ENCODE measurements at places on chromosomes 16 and 17. TPM values are rescaled to one million over a fixed set of nuclear protein-coding genes. Genes with fewer than 3 reads are reported as not detected.

The BLTP2 gene
- 174 TPM for total RNA-seq

The TBX21 gene
- total RNA-seq: not detected

The MYH13 gene
- total RNA-seq: not detected

The GRB7 gene
- 0.18 TPM for total RNA-seq

The KRT27 gene
- not detected for total RNA-seq

The CCL18 gene
- not detected for total RNA-seq

- no peak for DNase-seq
These were observed 139.6 kb upstream of the SALL1 start for GRCh38 chr16:51290442-51291285.

DNA sequence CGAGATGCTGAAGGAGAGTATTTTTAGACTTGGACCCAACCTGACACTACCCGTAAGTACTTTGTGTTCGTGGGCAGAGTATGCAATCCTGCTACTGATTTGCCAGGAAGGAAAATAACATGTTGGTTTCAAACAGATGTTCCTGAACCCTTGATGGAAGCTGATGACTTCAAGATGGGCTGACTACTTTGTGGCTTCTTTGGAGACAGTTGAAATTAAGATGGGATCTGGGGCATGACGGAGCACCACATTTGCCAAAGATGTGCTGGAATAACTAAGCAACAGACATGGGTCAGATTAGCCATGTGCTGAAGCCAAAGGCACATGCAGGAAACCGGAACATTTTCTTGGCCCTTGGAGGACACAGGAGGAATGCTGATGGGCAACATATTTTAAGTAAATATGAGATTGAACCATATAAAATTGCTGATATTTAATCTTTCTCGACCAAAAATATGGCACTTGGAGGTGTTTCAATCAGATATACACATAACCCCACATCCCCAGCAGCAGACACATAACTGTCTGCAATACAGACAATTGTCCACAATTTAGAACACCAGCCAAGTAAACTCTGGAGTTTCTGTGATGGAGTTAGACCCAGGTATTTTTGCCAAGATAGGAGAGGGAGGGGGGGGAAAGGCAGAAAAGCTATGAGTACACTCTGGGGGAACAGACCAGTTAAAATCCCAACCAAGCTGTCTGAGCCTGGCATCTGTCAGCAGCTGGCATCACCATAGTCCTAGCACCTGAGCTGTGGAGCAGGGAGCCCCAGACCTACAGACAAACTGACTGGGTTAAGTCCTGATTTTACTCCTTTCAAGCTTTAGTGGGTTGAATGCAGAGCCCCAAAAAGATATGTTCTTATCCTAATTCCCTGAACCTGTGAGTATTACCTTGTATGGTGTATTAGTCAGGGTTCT, 329.4 kb upstream of the CDH5 start:
- DNase-seq: no peak

- DNase-seq: peak; percentile 93
These were observed 18.4 kb downstream of the CYB5D2 start for GRCh38 chr17:4161192-4161966.

- peak; percentile 83 for DNase-seq
These were observed 27.9 kb downstream of the GABARAPL2 start for GRCh38 chr16:75593825-75594820.

GRCh38 chr17:48177816-48178215, 70.2 kb downstream of the SNX11 start:
- no peak for DNase-seq

DNA sequence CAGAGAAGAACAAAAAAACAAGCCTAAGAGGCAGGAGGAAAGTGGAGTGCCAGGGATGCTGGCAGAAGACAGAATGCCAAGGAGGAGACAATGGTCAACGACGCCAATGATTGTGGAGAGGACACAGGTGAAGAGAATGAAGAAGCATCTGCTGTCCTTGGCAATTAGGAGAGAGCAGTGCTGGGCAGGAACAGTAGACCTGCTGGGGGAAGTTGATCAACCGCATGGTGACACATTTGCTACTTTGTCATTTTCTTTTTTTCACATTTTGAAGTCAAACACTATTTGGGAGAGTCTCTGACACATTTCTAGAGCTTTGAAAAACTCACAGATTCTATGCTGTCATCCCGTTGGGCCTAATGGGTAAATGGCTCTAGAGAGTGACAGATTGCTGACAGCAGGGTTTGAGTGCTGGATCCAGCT, 1.1 kb upstream of the PIK3R6 start:
- no peak for DNase-seq

- no peak for DNase-seq
These were observed 336.4 kb downstream of the GRIN2A start for GRCh38 chr16:9845661-9846361.

GRCh38 chr17:21495281-21495680, 119.1 kb downstream of the KCNJ12 start:
- DNase-seq: no peak

DNA sequence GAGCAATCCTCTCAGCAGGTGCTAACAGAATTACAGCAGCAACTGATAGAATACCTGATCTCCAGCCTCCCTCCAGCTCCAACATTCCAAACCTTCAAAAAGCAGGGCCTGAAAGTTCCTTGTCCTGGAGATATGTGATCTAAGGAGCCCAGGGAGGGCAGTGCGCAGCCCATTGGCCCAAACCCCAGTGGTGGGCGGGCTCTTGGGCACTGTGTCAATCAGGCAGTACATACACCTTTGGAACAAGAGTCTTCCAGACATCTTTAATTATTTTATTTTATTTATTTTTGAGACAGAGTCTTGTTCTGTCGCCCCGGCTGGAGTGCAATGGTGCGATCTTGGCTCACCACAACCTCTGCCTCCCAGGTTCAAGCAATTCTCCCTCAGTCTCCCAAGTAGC, 24.2 kb downstream of the SLC12A3 start:
- DNase-seq: no peak

- DNase-seq: no peak
These were observed 72.0 kb upstream of the CHMP6 start for GRCh38 chr17:80919331-80920311.

DNA sequence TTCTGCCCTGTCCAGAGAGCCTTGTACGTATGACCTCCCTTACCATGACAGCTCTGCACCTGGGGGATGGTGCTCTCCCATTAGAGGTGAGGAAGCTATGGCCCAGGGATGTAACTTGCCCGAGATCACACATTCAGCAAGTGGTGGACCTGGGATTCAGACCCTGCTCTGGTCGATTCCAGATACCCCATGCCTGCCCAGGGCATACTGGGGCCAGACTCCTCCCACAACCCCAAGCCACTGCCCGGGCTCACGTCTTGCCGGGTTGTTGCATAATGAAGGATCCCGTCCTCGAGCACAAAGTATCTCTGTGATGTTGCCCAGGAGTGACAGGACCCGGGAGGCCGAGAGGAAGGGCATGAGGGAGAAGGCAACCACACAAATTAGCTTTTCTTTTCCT, 2.1 kb downstream of the OSBPL7 start:
- no peak for DNase-seq

- DNase-seq: no peak
These were observed 6.6 kb downstream of the NLK start for GRCh38 chr17:28049071-28049470.

DNA sequence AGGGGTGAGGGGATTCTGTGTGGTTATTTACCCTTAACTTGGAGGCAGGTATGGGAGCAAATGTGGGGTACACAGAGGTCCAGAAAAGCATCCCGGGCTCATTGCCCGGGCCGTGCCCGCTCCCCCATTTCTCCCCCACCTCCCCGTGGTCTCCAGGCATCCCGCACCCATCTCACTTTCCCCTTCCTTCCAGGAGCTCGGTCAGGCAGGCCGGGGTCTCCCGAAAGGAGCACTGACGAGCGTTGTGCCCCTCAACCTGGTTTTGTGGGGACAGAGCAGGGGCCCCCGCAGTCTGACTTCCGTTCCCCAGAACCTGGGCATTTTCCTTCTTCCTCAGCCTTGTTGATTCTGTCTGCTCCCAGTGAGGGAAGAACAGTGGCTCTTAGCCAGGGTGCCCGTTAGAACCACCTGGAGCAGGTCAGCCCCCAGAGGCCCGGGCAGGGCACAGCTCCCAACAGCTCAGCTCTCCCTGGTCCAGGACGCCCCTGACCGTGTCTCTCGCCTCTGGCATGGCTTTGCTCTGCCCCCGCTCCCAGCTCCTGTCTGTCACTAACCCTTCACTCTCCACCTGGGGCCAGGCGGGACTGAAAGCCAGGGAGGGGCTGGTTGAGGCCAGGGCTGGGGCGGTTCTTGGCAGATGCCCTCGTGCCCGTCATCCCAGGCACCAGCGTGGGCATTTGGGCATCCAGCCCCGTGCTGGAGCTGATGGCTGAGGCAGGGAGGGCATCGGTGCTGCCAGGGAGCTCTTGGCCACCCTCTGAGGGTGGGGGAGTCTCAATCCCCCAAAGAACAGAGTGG, 12.5 kb upstream of the NUDT16L1 start:
- no peak for DNase-seq

DNA sequence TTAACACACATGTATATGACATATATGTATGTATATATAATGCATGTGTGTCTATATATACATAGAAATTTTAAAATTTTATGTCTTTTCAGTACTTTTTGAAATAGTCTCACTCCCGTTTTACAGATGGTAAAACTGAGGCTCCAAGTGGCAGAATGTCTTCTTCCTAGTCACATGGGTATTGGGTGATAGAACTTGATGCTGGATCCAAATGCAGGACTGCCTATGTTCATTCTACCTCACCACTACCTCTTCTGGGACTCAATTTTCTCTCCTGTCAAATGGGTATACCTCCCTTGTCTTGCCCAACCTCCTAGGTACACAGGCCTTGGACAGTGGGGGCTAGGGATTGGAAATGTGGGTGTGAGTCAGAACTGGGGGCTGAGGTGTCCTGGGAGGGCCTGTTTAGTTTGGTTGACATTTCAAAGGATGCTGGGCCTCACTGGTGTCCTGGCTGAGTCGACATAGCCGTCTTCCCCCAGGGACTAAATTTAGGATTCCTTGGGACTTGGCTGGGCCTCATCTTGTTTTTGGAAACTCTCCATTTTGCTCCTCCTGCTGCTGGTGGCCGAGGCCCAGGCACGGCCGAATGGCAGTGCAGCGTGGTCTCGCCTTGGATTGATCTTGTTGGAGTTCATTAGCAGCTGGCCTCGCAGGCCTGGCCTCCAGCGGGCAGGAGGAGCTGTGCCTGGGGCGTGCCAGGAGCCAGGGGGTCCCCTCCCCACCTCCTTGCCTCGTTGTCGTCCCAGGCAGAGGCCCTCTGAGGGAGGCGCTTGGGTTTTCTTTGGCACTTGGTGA, 25.9 kb downstream of the NKD1 start:
- DNase-seq: no peak

DNA sequence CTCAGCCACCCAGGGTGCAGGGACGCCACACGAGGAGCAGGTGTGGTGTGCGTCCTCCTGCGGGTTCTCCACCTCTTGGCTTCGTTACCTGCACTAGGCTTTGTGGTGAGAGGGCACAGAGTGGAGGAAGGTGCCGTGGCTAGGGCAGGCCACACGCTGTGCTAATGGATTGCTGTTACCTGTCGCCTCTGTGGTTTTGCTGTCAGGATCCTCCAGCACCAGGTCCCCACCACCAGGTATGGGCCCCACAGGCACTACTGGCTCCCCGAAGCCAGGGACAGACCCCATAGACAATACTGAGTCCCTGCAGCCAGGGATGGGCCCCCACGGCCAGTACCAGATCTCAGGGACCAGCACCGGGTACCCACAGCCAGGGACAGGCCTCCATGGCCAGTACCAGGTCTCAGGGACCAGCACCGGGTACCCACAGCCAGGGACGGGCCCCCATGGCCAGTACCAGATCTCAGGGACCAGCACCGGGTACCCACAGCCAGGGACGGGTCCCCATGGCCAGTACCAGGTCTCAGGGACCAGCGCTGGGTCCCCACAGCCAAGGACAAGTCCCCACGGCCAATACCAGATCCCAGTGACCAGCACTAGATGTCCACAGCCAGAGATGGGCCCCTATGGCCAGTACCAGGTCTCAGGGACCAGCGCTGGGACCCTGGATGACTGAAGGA, 315.6 kb downstream of the SEC14L1 start:
- no peak for DNase-seq

DNA sequence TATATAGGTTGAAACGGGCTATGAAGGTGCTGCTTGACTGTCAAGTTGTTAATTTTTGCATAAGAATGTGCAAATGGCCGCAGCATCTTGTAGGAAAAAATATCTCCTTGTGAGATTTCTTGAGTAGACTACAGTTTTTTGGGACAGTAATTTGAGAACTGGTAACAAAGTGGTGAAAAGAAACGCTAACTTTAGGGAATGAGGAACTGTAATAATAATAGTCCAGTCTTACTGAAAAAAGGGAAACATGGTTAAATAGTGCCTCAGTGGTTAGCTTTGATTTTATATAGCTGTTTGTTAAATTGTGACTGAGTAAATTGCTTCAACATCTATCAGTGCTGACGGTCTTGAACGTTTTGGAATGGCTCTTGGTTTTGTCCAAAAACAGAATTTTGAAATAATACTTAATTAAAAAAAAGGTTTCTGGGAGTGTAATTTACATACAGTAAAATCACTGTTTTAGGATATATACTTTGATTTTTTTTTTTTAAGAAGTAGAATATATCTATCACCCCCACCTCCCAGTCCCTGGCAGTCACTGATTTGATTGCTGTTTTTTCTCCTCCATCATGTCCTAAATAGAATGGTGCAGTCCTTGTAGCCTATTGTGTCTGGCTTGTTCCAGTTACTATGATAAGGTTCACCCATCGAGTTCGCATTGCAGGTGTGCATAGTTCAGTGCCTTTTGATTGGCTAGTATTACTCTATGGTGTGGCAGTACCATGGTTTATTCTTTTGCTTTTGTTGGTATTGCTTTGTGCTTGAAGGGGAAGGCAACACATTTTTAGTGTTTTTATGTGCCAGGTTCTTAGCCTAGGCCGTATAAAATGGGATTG, 2.8 kb downstream of the HAPSTR1 start:
- no peak for DNase-seq

- no peak for DNase-seq
These were observed 69.7 kb downstream of the ZFHX3 start for GRCh38 chr16:72978212-72978611.

GRCh38 chr17:78349891-78350642, 9.8 kb downstream of the SOCS3 start:
- no peak for DNase-seq
